Activated T-cell treated with anti-CD3 and anti-CD28 coated beads, Interleukin-2, amount 50 U/mL, for 72 hours (primary cell): ENCODE measurements at places on chromosomes 7 and 10. TPM values are rescaled to one million over a fixed set of nuclear protein-coding genes. Genes with fewer than 3 reads are reported as not detected.

DNA2 gene
- total RNA-seq: 40.3 TPM

NEUROG3 gene
- total RNA-seq: not detected

GALNT17 gene
- total RNA-seq: not detected

GRB10 gene
- total RNA-seq: 21.0 TPM

SORCS3 gene
- not detected for total RNA-seq

SLC26A4 gene
- total RNA-seq: 7.9 TPM

TLX1 gene
- not detected for total RNA-seq
